ENCODE measurements at places on chromosomes 2 and 18.

DNA sequence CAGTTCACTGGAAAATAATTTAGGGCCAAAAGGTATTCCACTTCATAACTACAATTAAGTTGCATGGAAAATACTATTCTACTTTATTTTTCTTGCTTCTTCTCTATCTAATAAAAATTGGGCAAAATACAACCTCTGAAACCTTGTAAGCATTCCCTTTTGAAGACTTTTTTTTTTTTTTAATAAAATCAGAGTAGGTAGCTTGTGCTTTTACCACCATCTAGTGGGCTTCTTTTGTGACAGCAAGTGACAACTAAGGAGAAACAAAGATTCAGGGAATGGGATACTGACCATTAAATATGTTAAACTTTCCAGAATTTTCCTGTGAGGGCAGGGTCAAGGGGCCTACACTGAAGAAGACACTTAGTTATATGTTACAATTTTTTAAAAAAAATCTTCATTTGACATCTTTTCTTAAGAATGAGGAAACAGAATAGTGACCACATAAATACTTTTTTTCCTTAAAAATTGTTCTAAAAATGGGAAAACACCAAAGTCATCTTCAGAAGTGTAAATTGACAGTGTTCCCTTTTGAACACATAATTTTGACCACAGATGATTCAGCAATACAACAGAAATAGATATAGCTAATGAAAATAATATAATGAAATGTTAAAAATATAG is 1183.2 kb upstream of the ACVR2A start:
- no peak for DNase-seq

DNA sequence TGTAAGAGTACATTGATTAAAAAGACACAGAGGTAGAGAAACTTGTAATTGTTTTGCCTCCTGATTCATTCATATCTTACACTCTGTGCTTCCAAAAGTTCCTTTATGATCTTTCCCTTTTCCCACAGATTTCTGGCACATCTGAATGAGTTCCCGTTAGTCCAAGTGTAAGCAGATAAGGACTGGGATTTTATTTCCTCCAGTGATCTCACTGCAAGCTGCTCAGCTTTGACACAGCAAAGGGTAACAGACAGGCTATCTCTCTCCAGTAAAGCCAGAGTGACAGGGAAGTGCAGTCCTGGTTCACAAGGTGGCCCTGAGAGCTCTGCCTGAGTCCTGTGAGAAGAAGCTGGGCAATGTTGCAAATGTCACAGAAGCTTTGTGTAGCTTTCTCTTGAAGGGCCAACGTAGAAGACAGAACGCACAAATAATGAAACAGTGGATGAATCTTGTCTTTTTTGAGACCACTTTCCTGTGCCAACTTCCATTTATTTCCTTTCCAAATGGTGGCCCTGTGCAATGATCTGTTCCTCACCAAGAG is 32.5 kb upstream of the KCNE4 start:
- DNase-seq, result no peak

GRCh38 chr18:41231681-41232080 is 723.4 kb upstream of the PIK3C3 start:
- no peak for DNase-seq

DNA sequence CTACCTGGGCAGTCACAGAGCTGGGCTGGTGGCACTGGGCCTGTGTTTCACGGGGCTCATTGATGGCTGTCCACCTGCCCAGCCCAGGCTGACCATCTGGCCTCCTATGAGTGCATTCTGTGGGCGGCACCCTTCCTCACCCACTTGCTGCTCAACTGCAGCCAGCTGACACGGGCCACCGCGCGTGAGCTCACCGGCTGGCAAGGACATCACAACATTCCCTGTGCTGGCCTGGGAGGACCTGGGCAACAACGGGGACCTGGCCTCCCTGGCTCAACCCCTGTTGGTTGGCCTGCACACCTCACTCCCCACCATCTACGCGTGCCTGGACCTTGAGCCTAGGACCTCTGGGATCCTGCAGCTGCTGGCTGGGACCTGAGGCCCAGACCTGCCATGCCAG is 98.2 kb upstream of the DTNA start:
- no peak for DNase-seq

- no peak for DNase-seq
Measured at GRCh38 chr2:126634273-126634861, 21.6 kb upstream of the GYPC start.

- no peak for DNase-seq
Measured at GRCh38 chr2:129748250-129748649, 231.2 kb upstream of the RAB6C start.

DNA sequence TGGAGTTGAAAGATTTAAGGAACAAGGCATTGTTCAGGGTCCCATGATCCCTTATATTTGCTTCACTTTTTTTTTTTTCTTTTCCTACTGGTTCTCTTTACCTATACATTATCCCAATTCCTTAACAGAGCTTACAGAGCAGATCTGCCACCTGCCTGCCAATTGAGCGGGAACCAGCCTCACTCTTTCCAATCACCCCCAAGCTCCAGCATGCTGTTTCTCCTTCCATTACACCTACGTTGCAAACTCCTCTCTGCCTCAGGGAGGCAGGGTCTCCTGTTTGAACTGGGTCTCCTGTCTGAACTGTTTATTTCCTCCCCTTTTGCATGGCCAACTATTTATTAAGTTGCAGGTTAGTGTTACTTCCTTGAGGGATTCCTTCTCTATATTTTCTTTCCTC is 77.2 kb upstream of the SLC38A11 start:
- DNase-seq, result no peak

GRCh38 chr2:202171241-202171825 is 67.1 kb downstream of the SUMO1 start:
- DNase-seq, result no peak

GRCh38 chr2:96265349-96265839 is 403 bp downstream of the TMEM127 start:
- DNase-seq, result no peak
